Transverse colon (tissue), 4 donors: ENCODE measurements at places on chromosomes 12 and 14. TPM values are rescaled to one million over a fixed set of nuclear protein-coding genes. Genes with fewer than 3 reads are reported as not detected.

DNA sequence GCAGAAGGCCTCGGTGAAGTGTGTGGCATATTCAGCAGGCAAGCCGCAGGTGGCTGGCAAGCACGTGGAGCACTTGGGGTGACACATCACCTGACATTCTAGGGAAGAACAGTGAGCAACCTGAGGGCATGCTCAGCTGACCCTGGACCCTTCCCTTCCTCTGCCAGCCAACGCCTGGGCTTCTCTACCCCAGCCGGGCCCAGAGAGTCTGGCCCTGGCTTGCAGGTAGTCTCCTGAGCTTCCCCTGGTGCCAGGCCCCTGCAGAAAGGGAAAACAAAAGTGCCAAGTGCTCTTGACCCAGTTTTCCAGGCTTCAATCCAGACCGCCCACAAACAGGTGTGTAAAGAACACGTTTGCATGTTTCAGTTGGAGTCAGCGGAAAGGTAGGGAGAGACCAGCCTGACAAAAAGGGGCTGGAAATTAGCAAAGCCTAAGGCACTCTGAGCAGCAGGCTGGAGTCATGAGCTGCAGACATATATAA lies 45.7 kb downstream of the PRKAB1 start:
- DNase-seq, result no peak

- no peak for DNase-seq
Observed at GRCh38 chr12:19648591-19648990, 209.3 kb downstream of the AEBP2 start.

- no peak for DNase-seq
Observed at GRCh38 chr12:9698681-9699080, 29.2 kb downstream of the CLEC2D start.

DNA sequence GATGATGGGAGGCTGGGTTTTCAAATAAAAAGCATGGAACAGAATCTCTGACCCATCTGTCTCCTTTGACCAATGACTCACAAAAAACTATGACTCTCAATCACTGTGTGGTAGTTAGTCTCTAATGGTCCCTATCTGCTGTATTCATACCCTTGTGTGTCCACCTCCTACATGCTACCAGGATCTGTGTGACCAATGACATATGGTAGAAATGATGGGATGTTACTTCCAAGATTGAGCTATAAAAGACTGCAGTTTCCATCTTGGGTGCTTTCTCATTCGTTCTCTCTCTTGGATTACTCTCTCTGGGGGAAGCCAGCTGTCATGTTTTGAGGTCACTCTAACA lies 144.7 kb upstream of the BTG1 start:
- no peak for DNase-seq

DNA sequence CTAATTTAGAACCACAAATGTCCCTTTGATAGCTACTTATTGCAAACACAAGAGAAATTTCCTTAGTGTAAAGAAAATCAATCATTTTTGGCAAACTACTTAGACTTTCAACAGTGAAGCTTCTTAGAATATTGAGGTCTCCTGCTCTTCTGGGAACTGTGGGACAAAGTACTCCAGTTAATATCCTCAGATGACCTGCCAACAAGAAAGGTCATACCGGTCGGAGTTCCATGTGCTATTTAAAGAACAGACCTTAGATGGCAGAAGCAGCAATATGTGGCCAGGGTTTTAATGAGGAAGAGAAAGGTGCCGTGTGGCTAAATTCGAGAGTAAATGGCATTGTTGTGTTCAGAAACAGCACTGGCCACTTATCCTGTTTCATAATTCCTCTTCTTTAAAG lies 114.7 kb upstream of the AMIGO2 start:
- no peak for DNase-seq

Gene ERO1A
- 28.4 TPM for total RNA-seq

DNA sequence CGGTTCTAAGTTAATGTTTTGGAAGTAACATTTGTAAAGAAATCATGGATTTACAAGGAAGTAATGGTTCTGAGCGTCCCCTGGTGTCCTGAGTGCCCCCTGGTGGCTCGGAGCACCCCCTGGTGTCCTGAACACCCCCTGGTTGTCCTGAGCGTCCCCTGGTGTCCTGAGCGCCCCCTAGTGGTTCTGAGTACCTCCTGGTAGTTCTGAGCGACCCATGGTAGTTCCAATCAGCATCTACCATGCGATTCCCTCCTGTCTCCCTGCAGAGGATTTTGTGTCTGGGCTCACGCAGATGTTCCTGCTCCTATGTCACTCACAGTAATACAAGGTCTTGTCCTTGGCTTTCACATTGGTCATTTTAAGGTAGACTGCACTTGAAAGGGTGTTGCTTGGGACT lies 1352.9 kb downstream of the TMEM121 start:
- peak; percentile 72 for DNase-seq

Gene C12orf42
- not detected for total RNA-seq

Gene CLMN
- total RNA-seq, result 71.1 TPM

- no peak for DNase-seq
Observed at GRCh38 chr14:60975551-60975950, 5.3 kb downstream of the TRMT5 start.

GRCh38 chr12:94100211-94100627 lies 48.2 kb upstream of the PLXNC1 start:
- no peak for DNase-seq
